ENCODE measurements at places on chromosomes 2 and 18. TPM values are rescaled to one million over a fixed set of nuclear protein-coding genes. Genes with fewer than 3 reads are reported as not detected.

The PIGN gene
- 32.4 TPM for total RNA-seq

DNA sequence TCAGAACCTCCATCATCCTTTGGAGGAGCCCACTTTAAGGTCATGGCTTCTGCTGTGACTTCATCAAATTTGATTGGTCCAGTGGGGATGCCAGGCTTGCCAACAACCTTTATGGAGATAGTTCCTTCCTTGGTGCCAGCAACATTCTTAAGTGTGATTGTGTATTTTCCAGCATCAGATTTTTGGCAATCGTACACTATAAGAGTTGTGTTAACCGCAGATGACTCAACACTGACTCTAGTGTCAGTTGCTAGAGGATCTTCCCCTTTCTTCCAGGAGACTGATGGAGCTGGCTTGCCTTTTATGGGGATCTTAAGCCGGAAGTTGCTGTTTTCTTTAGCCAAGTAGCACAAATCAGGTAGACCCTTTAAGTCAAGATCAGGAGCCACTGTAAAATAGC lies 98.7 kb downstream of the PLEKHA3 start:
- DNase-seq = no peak

- DNase-seq = no peak
Measured at GRCh38 chr18:12397793-12398192, 9.9 kb upstream of the PRELID3A start.

DNA sequence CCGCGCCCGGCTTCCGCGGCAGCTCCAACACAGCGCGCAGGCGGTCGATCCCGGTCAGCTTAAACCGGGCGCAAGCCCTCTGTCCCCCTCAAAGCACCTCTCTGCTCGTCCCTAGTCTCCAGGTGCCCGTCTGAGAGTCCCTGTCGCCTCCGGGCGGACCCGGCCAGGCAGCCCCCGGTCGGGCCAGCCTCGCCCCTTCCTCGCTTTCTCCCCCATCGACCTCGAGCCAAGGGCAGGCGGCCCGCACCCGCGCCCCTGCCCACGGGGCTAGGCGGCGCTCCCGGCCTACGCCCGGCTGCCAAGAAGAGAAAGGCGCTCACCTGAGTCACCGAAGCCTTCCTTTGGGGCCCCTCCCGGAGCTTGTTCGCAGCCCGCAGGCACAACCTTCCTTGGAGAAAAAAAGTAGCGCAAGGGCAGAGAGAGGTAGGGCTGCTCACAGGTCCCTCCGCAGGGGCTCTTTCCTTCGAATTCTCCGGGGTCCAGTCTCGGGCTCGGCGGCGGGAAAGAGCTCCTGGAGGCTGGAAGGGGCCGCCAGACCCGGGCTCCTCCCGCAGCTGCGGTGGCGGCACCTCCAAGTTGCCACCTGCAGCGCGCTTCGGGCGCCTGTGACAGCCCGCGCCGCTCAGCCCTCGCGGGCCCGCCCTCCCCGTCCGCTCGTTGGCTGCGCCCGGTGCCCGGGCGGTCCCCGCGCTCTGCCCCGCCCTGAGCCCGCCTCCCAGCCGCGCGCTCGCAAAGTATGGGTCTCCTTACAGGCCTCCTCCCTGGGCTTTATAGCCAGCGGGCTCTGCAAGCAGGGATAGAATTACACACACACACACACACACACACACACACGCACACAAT lies 86.5 kb upstream of the EPB41L3 start:
- peak; percentile 66 for DNase-seq
